Heart right ventricle (tissue), 16 donors: ENCODE measurements at places on chromosomes 11 and 22. TPM values are rescaled to one million over a fixed set of nuclear protein-coding genes. Genes with fewer than 3 reads are reported as not detected.

The OR2AT4 gene
- polyA plus RNA-seq = not detected

The KCNE3 gene
- polyA plus RNA-seq = 1.2 TPM

The PHLDA2 gene
- 1.6 TPM for polyA plus RNA-seq

The CECR2 gene
- 6.4 TPM for polyA plus RNA-seq

The SERPING1 gene
- 167 TPM for polyA plus RNA-seq

The RAB38 gene
- 0.37 TPM for polyA plus RNA-seq

The MISFA gene
- polyA plus RNA-seq = 18.4 TPM

The MRPL23 gene
- polyA plus RNA-seq = 356 TPM

The OR4D6 gene
- polyA plus RNA-seq = not detected

The RFPL1 gene
- not detected for polyA plus RNA-seq

DNA sequence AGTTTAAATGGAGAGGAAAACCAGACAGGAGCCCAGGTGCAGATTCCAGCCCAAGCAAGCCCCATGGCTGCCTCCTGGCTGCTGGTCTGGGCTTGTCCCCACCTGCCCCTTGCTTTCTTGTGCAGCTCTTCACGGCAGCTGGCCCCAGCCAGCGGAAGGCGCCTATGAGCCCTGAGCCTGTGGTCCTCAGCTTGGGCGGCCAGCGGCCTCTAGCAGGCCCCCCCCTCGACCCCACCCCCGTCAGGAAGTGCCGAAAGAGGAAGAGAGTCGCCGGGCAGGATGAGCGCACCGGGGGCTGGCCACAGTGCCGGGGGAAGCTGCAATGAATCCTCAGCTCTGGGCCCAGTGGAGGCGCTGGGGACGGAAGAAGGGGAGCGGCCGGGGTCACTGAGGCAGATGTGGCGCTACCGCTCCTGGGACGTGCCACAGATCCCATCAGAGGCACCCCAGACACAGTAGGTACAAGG is 2.1 kb upstream of the DGKZ start:
- peak; percentile 77 for DNase-seq

DNA sequence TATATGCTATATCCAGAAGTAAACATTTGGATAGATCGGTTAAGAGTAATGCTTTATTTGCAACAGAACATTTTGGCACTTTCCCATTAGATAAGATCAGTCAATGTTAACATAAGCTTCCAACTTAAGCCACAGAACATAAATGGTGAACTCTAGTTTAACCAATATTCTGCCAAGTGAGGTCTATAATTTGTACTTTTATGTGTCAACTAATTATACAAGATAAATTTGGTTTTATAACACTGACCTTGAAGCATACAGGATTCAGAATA is 23.5 kb upstream of the BLID start:
- DNase-seq = no peak

- DNase-seq = no peak
Measured at GRCh38 chr11:28384418-28384817, 276.2 kb downstream of the METTL15 start.

GRCh38 chr11:69877235-69877634 is 58.0 kb upstream of the FGF3 start:
- DNase-seq = no peak

DNA sequence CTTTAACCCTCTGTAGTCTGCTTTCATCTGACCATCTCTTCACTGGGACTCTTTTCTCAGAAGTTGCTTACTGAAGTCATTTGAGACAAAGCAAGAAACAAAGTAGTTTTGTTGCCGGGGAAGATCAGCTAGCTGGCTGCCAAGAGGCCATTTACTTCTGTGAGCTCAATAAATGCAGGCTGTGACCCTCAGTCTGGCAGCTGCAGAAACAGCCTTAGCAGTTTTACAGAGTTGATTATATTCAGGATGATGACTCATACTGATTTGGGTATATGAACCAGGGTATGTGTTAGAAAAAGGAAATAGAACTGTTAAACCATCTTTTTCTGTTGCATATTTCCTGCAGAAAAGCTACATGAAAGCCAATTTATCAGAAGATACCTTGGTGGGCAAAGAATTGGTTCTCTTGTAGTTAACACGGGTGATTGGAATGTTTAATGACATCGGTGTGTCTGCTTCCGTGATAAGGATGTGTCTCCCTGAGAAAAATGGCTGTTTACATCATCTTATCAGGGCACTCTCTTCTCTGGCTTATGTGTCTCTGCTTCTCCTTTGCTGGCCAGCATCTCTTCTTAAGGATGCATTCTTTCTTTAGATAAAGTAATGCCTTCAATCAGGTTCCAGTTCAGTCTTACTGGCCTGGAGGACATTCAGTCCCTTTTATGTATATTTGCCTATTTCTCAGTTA is 18.5 kb downstream of the FIBIN start:
- no peak for DNase-seq

- peak; percentile 72 for DNase-seq
Measured at GRCh38 chr22:18156878-18157713, 7.1 kb downstream of the USP18 start.

DNA sequence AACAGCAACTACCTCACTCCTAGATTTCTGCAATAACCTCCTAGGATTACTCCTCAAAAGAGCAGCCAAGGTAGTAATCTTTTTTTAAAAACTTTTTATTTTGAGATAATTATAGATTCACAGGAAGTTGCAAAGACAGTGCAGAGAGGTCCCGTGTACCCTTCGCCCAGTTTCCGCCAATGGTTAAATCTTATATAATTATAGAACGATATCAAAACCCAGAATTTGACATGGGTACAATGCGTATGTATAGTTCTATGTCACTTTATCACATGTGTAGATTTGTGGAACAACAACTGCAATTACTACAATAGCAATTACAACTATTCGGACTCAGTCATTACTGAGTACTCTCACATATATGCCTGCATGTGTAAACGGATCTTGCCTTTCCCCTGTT is 94.8 kb upstream of the APOA1 start:
- no peak for DNase-seq

- DNase-seq = peak; percentile 39
Measured at GRCh38 chr11:86519064-86519911, 144.6 kb downstream of the CCDC81 start.

GRCh38 chr22:17845790-17846189 is 71.5 kb upstream of the BID start:
- no peak for DNase-seq

GRCh38 chr11:76631566-76632308 is 38.8 kb downstream of the LRRC32 start:
- DNase-seq = no peak

GRCh38 chr22:33299245-33299956 is 241.2 kb upstream of the SYN3 start:
- no peak for DNase-seq

GRCh38 chr11:43589601-43590250 is 90.8 kb upstream of the HSD17B12 start:
- DNase-seq = no peak

DNA sequence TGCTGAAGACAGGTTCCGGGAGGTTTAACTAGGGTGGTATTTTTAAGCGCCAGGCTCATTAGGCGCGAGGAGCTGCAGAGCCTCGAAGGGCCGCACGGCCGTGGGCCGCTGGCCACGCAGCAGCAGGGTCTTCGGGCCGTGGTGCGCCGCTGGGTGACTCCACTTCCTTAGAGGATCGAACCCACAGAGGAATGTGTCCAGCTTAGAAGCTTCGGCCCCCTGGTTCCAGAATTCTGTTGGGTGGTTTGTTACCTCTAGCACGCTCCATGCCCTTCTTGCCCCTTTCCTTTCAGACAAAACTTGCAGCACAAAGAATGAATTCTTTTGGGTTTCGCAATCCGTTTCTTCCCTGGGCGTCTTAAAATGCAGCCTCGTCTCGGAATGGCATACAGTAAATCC is 773 bp upstream of the PATL1 start:
- peak; percentile 31 for DNase-seq

GRCh38 chr22:23823331-23823791 is 15.4 kb downstream of the DERL3 start:
- DNase-seq = no peak

- DNase-seq = no peak
Measured at GRCh38 chr11:22808571-22809197, 20.9 kb downstream of the SVIP start.

- no peak for DNase-seq
Measured at GRCh38 chr11:108913204-108913603, 248.3 kb downstream of the DDX10 start.

GRCh38 chr11:11022125-11022730 is 164.4 kb upstream of the ZBED5 start:
- no peak for DNase-seq

DNA sequence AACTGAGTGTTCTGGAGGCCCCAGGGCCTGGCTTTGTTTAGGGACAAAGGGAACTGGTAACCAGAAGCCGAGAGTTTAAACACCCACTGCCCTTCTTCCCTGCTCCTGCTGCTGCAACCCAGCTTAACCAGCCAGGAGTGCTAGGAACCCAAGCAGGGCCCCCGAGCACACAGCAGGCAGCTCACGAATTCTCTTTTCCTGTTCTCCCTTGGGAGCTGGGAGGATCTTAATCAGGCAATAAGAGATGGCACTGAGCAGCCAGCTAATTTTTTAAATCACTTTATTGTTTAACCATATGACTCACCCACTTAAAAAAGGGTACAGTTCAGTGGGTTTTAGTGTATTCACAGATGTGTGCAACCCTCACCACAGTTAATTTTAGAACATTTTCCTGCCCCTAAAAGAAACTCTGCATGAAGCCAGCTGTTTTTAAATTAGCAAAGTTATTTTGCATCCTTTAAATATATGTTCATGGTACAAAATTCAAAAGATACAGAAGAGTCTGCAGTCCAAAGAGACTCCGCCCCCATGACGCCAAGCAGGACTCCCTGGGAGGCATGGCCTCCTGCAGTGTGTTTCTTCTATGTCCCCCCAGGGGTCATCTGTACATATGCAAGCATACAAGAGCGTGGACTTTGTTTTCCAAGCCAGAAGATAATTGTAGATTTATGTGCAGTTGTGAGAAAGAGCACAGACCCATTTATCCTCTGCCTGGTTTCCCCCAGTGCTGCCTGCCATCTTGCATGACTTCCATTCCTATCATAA is 18.9 kb upstream of the PPP6R3 start:
- no peak for DNase-seq

DNA sequence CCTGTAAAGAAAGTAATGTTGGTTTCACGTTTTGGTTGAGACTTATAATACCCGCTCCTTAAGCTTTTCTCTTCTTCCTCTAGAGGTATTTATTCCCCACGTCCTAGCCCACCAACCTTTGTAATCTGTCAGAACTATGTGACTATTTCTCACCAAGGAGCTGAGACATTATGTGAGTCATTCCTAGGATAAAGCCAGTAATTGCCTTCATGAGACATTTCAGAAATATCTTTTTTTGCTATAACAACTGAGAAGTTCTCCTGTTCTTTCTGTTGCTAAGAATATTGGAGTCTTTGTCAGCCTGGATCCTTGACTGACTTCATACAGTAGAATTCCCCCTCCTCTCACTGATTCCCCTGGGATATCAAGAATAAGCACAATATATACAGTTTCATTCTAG is 1497.0 kb upstream of the TENM4 start:
- DNase-seq = no peak

DNA sequence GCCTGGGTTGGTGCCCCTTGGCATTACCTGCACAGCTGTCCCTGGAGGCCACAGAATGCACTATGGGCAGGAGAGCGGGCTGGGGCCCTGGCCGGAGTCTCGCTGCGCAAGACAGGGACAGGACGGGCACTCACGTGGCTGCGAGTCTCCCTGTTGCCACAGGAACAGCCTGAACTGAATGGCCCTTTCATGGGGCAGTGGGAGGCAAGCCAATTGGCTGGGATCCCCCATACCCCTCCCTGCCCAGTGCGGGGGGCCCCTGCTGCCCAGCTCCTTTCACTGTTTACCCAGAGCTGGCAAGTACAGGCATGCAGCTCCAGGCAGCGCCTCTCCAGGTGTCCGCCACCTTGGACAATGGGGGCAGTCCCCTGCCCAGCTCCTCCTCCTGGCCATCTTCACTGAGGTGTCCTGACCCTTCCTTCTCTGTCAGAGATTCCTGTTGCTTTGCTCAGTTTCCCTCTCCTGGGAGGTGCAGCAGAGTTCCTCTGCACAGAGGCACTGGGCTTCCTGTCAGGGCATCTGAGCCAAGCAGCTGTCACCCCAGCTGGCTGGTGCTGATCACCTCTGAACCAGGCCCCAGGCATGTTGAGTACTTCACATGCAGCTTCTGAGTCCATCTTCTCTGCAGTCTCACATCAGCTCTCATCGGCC is 5.2 kb downstream of the USP2 start:
- DNase-seq = no peak

GRCh38 chr22:44357966-44358465 is 45.3 kb upstream of the SHISAL1 start:
- DNase-seq = peak; percentile 39

DNA sequence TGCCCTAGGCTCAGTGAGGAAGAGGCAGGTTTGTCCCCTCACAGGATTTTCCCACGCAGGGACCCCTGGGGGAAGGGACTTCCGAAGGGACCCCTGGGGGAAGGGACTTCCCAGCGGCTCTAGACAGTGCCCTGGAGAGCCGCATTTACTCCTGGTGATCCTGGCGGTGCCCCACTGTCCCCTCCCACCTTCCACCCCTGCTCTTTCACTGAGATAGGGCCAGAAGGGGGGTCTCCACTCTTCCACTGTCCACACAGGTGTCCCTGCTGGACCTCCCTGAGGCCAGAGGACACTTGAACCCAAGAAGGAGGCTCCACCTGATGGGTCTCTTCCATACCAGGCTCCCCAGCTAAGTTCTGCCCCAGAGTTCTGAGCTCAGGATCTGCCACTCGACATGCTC is 1333.9 kb downstream of the BRD1 start:
- DNase-seq = no peak

DNA sequence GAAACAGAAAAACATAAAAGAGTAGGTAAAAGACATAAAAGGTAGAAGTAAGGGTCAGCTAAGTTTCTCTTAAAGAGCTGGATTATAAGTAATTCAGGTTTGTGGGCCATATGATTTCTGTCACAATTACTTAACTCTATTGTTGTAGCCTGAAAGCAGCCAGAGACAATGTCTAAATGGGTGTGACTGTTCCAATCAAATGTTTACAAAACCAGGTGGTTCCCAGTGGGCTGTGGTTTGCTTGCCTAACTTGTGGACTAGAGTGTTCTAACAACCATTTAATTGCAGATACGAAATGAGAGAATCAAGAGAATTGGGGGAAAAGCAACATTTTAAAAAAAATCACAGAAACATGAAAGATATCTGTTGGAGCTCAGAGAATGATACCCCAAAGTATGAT is 22.6 kb downstream of the OR6M1 start:
- DNase-seq = no peak

DNA sequence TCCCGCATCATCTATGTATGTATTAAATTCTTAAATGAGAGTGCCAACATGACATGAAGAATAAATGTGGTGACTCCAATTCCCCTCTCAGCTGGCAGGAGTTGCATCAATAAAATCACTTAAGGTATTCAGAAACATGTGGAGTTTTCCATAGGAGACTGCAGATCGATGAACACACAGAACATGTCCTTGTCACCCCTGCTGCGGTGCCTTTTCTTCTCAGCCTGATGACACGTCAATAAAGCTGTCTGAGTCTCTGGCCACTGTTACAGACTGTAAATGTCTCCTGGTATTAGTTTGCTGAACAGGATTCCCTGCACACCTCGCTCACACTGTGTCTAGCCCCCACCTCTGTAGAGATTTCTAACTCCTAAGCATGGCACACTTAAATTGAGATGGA is 460.5 kb downstream of the LRRC4C start:
- DNase-seq = no peak
